Activated CD4-positive, alpha-beta T cell treated with anti-CD3 and anti-CD28 coated beads, Interleukin-2, amount 50 U/mL, for 4 hours (primary cell): ENCODE measurements at places on chromosomes 6 and 20.

DNA sequence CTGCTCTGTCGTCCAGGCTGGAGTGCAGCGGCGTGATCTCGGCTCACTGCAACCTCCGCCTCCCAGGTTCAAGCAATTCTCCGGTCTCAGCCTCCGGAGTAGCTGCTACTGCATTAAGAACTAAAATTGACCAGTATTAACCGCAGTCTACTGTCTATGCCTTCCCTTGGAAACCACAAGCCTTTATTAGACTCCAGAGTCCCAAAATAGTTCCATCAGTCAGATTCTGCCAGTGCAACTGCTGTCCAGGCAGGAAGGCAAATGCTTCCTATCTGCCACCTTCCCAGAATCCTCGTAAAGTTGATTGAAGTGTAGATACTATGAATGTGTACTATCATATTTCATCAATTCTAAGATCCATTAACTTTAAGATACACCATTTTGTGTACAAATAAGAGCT is 16.7 kb downstream of the KAT14 start:
- DNase-seq, result no peak

GRCh38 chr6:4603291-4603690 is 172.9 kb upstream of the CDYL start:
- DNase-seq, result no peak

DNA sequence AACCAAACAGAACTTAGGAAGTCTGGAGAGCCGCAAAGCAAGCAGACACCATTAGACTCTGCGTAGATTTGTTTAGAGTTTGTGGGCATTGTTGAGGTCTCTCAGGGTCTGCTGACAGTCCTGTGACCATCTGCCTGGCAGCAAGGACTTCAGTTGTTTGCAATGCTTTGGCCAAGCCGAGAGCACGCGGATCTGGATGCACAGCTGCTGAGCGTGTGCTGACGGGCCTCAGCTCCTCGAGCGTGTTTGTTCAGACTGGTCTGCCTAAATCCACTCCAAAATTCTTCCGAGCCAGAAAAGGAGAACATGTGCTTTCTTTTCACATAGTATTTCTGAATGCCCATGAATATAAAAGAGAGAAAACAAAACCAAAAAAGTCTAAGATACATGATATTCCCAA is 159.0 kb downstream of the ZNF217 start:
- no peak for DNase-seq

GRCh38 chr6:136579800-136580199 is 29.6 kb upstream of the MAP7 start:
- no peak for DNase-seq

DNA sequence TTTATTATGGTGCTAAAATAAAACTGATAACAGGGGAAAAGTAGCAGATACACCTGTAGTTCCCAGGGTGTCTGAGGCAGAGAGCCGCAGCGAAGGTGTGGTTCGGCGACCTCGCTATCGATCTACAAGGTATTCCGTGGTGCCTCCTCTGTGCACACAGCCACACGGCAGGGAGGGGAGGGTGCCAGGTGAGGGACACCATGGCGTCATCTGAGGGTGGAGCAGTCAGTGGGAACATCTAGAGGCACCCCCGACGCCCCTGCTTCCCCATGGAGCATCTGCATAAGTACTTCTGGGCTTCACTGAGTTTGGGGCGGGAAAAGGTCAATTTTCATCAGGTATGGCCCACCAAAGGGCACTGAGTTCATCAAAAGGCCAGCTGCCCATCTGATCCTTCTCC is 243.3 kb downstream of the TAF4 start:
- DNase-seq, result no peak

GRCh38 chr6:90072935-90073464 is 178.7 kb downstream of the GJA10 start:
- DNase-seq, result no peak
